Spinal cord (tissue), 10 donors: ENCODE measurements at places on chromosomes 12 and 14. TPM values are rescaled to one million over a fixed set of nuclear protein-coding genes. Genes with fewer than 3 reads are reported as not detected.

The VDR gene
- 0.17 TPM for total RNA-seq

The BICDL1 gene
- total RNA-seq: 22.3 TPM

The NTN4 gene
- total RNA-seq: 10.2 TPM

The TGFB3 gene
- total RNA-seq: 114 TPM

The TMTC2 gene
- 37.1 TPM for total RNA-seq

The SLC25A21 gene
- 0.99 TPM for total RNA-seq

The FAM90A1 gene
- not detected for total RNA-seq

The GNS gene
- total RNA-seq: 103 TPM

The DHRS2 gene
- 0.88 TPM for total RNA-seq

The TAS2R7 gene
- not detected for total RNA-seq

DNA sequence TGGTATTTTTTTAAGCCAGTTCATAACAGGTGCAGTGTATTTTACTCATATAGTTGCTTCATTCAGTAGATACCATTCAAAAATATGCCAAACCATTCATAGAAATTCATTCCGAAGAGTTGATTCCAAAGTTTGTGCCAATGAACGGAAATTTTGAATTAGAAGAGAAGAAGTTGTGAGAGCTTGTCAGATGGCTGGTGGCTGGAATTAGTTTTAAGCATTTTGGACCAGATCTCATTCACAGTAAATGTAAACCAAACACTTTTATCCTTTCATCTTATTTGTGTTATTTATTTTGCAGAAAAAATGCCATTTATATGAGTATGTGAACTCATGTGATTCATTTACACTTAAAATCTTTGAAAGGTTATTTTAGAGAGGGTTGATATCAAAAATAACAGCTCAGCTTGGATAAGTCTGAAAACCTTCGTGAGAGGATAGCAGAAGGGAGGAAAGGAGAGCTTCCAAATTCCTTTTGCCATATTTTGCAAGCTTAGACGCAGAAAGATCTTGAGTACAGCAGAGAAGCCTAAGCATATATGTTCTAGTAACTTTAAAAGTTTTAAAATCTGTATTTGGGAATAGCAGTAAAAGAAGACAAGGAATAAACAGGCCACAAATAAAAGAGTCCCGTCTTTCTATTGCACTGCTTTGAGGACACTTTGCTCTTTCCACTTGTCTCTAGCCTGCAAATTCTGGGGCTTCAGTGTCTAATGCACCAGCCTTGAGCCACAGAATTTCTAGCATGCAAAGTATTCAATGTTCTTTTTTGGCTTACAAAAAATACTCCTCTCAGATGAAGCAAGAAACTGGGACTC is 253.6 kb upstream of the FLRT2 start:
- no peak for DNase-seq

DNA sequence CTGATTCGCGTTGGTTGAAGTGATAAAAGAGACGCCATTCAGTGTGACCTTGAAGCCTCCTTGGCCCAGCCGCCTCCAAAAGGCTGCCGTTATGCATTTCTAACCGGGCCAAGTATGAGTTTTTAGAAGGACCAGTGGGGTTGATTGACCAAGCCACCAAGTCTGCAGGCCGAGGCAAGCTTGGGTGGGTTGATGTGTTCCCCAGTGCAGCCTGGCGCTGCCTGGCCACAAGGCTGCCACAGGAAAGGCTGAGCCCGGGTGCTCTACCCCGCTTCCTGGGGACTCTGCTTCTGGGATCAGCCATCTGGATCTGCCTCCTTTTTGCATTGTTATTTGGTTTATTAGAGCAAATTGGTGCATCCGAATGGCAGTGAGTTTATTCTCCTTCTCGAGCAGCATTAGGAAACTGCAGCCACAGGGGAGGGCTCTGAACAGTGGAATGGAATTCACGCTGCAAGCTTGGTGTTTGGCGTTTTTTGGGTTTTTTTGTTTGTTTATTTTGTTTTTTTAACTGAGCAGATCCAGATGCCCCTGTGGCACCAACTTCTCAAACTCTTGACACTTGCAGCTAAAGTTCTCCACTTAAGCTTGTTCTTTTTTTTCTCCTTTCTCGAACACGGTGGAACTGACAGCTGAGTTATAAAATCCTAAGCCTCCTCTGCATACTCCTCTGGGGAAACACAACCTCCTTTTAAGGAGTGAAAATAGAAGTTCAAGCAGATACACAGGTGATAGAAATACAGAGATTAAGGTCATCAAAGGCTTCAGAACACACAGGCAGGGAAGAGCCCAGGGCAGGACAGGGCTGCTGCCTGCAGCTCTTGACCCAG is 145.4 kb upstream of the FKBP4 start:
- DNase-seq: no peak

DNA sequence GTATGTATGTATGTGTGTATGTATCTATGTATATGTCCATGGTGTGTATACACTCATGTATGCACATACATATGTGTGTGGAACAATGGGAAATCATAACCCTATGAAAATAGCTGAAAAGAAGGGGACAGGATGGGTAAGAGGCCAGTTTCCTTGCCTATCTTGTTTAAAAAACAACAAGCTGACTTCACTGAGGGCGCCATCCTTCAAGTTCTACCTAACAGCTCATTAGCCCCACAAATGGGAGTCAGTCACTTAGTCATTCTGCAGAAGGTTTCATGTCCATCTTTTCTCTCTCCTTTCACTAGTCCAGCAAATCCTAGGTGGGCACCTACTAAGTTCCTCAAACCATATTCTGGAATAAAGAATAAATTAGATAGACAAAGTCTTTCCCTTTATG is 14.7 kb downstream of the STON2 start:
- no peak for DNase-seq

- no peak for DNase-seq
These were observed 2.3 kb downstream of the RPS6KA5 start for GRCh38 chr14:91058042-91058581.

DNA sequence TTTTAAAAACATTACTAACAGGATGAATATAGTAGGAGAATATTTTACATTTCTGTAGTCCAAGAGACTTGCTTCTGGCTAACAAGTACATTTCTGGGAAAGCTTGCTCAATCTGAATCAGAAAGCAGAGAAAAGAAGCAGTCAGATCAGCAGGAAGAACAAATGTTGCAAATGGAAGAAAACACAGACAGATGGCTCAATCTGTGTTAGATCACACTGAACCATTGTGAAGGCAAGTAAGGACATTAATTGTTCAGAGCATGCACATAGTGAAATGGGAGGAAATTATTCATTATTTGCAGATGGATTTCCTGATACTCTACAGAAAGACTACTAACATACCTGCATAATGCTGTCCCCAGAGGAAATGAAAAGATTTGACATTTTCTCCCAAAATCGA is 65.2 kb upstream of the CNOT2 start:
- DNase-seq: no peak

DNA sequence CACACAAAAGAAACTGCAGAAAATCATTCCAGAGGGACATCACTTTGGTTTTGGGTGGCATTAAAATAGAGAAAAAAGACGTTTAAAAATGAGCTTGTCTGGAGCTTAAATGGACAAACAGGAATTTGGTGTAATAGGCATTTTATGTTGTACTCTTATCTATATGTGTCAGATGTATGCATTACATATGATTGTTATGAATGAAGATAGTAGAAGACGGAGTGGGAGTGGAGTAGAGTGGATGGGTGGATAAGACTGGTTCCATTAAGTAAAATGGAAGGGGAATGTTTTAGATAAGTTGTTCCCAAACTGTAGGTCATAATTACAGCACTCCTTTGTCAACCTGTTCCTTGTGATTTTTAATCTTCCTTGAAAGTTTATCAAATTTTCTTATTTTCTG is 1.9 kb downstream of the CCDC91 start:
- no peak for DNase-seq

- no peak for DNase-seq
These were observed 15.3 kb upstream of the NTF3 start for GRCh38 chr12:5416571-5416970.

GRCh38 chr12:120125792-120126634 is 9.5 kb upstream of the RAB35 start:
- DNase-seq: no peak

- DNase-seq: no peak
These were observed 70.7 kb downstream of the ZFP36L1 start for GRCh38 chr14:68722186-68722585.

GRCh38 chr12:97597031-97597751 is 134.6 kb downstream of the RMST start:
- DNase-seq: peak; percentile 35

- DNase-seq: no peak
These were observed 117.5 kb downstream of the VRK1 start for GRCh38 chr14:96914571-96915128.

GRCh38 chr14:87600240-87600639 is 392.7 kb downstream of the GALC start:
- DNase-seq: no peak

DNA sequence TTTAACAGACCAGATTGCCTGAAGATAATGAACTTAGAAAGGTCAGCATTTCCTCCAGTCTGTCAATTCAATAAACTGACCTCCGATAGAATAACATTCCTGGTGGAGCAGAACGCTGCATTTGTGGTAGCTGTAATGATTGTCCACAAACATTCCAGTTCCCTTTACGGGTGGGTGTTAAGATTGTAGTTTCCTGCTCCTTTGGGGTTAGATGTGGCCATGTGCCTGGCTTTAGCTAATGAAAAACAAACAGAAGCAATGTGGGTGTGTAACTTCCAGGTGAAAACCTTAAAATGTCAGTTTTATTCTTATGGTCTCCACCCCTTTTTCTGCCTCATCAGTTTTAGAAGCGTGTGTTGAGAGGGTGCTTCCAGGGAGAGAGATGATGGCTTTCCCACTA is 217.3 kb upstream of the CRY1 start:
- DNase-seq: no peak

DNA sequence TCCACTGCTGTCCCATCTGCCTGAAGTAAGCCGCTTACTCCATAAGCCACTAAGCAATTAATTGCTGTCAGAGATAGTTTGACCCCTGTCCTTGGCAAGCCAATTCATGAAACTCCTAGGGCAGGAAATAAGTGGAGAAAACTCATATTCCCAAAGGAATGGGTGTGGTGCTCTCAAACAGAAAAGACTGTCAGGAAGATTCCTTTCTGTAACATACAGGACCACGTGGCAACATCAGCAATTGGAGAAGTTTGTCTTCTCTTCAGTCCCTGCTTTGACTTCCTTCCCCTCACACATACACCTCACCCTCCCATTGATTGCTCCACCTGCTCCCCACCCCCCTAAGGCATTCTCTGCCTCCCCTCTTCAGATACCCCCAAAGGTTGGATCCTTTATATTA is 36.2 kb upstream of the MDM1 start:
- DNase-seq: no peak

DNA sequence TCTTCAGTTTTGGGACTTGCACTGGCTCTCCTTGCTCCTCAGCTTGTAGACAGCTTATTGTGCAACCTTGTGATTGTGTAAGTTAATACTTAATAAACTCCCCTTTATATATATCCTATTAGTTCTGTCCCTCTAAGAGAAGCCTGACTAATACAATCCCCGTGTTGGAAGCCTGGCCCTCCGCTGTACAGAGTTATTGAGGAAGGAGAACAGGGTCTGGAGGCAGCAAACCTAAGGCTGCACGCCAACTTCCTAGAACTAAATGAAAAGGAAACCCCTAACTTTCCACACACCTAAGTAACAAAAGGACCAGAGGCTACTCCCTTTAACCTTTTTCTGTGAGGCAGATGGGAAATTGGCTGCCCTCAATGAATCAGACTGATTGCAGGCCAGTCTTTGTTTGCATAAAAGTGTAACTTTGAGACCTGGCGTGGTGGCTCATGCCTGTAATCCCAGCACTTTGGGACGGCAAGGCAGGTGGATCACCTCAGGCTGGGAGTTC is 42.6 kb upstream of the LIMA1 start:
- DNase-seq: no peak

DNA sequence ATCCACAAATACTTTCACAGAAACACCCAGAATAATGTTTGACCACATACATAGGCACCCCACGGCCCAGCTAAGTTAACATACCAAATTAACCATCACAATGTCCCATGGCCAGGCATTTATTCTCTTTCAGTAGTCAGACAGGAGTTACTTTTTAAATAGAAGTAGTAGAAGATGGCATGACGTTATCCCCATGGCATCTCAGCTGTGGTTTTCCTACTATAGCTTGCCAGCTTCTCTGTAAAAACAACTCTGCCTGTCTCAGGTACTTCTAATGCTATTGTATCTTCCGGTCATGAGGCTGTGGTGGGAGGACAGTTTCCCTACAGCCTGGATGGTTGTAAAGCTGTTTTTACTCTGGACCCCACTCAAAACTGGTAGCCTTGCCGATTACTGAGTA is 19.3 kb downstream of the CTSG start:
- DNase-seq: no peak
